ENCODE measurements at places on chromosomes 4 and X.

DNA sequence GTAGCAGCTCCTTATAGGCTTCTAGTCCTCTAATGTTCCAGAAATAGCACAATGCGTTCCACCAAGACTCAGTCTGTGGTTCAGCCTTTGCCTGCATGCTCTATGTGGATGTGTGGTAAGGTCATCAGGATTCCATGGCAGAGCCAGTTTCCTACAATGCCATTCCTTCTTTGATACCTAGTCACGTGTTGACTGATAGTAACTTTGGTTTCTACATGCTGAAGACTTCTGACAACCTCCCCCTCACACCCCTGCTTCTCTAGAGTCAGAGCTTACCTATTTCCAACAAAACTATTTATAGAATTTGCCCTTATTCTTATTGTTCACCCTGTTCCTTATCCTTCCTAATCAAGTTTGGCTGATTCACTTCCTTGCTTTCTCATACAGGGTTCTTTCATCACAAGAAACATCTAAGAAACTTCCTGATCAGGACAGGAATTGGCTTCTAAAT, 81.1 kb downstream of the CT47B1 start:
- no peak for DNase-seq

- DNase-seq = no peak
These were observed 544.9 kb upstream of the CPXCR1 start for GRCh38 chrX:88202149-88202548.

DNA sequence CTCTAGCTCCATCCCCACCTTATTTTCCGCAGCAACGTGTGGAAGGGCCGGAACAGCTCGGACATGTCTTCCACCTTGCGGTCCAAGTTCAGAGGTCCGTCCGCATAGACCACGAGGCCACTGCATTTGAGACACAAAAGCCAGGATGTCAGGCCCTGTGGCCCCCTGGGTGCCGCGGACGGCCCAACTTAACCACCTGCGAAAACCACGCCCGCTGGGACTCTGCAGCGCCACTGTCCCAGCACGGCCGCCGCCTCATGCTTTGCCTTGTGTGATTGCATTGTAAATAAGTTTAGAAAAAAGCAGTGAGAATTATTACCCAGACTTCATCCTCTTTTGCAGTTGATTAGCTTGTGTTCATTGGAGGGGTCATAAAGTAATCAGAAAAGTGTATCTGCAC, 58.2 kb upstream of the MXD4 start:
- no peak for DNase-seq

GRCh38 chrX:131614241-131614640, 70.4 kb downstream of the OR13H1 start:
- DNase-seq = no peak

DNA sequence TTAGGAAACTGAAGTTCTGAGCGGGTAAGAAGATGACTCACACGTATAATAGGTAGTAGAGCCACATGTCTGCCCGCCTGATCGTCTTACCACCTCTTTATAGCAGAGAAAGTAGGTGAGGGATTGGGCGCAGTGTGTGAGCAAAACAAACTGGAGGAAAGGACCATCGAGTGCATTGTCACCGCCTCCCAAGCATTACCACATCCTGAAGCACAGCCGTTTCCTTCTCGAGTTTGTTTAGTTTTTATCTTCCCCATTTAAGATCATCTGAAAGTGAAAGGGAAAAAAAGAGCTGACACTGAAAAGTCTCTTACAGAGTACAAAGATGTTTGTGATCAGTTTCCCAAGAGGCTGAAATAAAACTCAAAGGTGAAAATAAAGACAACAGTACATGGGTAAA, 14.8 kb downstream of the PDK3 start:
- DNase-seq = peak; percentile 65

- DNase-seq = no peak
These were observed 159.0 kb downstream of the GASK1B start for GRCh38 chr4:158013858-158014257.

- DNase-seq = no peak
These were observed 89.4 kb upstream of the PPP2R3B start for GRCh38 chrX:475926-476723.

DNA sequence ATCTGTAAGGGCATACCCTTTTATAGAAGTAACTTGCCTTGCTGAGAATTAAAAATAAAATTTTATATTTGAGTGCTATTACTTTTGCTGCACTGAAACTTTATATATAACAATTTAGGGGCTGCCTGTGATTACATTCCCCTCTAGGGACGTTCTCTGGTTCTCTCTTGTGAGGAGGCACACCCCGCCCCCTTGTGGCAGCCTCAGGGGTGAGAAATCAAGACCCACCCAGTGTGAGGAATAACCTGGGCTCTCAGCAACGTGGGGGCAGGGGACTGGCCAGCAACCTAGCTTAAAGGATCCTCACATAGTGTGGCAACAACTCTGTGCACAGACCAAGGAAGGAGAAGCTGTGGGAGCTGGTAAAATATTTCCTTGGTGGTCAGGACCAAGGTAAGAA, 43.7 kb downstream of the MAGEA9 start:
- DNase-seq = no peak

GRCh38 chr4:48195374-48195773, 61.3 kb upstream of the TXK start:
- no peak for DNase-seq

DNA sequence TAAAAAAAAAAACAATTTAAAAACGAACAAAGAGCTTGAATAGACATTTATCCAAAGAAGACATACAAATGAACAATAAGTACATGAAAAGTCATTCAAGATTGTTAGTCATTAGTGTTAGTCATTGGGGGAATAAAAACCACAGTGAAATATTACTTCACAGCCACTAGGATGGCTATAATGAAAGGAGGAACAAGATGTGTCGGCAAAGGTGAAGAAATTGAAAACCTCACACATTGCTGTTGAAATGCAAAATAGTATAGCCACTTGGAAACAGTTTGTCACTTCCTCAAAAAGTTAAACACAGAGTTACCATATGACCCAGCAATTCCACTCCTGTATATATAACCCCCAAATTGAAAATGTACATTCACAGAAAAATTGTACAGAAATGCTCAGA, 45.2 kb upstream of the SLC39A8 start:
- peak; percentile 36 for DNase-seq

All from GDM1 (cell line).